Mammary epithelial cell (primary cell): ENCODE measurements at places on chromosomes 3 and 15.
A peak's percentile ranks its signal among the peaks of the same experiment; 100 is the strongest.

- no peak for DNase-seq
Measured at GRCh38 chr15:50783895-50784294, 18.4 kb upstream of the SPPL2A start.

DNA sequence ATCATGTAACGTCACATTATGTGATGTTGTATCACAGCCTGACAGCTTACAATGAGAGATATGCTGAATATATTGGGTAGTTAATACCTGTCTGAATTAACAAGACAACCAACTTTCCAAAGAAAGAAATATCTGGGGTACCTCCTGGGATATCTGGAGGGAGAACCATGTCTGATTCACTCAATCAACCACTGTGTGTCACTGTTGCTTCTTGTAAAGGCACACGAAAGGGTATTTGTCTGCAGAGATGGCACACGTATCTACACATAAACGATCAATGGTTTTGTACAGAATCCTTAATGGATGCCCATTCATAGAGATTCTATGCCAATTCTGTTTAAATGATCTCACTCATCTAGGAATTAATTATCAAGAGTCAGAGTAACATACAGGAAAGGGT, 252.1 kb upstream of the TMCO5A start:
- DNase-seq, result peak; percentile 11

DNA sequence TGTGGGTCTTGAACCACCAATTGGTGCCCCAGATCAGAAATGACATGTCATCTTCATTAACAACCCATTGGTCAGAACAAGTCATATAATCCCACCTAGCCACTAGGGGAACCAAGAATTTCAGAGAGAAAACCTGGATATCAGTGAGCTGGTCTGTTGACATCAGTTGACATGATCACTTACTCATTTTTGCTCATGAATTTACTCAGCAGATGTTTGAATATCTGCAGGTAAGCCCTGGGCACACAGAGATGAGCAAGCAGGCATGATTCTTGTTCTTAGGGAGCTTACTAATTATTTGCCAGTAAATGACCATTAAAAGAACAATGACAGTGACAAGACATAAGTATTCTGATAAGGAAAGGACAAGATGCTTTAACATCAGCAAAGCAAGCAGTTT, 64.3 kb upstream of the PLCL2 start:
- no peak for DNase-seq

GRCh38 chr3:40047406-40047805, 238.0 kb downstream of the MYRIP start:
- no peak for DNase-seq

DNA sequence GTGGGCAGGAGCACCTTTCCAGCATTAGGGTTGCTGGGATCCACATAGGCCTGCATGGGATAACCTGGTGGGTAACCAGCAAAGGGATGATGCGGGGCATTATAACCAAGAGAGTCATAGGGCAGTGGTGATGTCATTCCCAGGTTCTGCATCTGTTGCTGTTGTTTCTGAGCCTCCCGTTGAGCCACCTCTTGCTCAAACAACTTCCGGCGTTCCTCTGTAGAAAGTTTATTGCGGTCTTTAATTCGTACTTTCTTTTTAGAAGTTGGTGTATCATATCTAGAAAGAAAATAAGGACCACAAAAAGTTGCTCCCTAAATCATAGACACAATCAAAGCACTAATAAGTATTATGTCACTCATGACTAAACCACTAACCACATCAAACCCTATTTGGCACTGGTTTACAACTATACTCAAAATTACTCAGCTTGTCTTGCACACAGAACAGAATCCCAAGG, 77.8 kb downstream of the NBEAL2 start:
- peak; percentile 38 for DNase-seq

GRCh38 chr15:81223346-81223971, 26.8 kb downstream of the IL16 start:
- no peak for DNase-seq

DNA sequence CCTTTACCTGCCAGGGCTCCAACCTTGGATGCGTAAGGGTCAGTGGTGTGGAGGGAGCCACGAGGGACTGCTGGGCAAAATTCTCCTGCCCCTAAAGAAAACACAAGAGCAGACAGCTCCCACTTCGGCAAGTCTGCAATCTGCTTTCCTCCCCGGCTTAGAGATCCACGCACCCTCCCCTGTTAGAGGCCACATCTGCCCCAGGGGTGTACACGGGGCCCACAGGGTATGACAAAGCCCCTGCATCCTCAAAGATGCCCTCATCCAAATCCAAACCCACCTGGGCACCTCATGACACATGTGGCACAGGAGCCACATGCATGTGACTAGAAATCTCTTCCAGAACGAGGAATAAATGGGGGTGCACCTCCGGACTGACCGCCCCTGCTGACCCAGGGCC, 25.5 kb downstream of the ZXDC start:
- no peak for DNase-seq

DNA sequence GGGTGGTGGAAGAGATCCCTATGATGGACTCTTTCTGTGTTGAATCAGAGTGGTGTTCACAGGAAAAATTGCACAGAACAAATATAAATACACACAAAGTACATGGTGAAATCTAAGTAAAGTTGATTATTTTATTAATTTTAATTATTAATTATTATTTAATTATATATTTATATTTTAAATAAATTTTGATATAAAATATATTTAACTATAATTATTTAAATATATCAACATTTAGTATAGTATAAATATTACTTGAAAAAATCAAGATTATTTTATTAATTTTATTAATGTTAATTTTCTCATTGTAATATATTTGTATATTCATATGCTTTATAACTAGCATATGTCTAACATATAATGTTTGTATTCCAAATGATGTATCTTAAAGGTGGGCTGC, 11.3 kb upstream of the ATP10A start:
- no peak for DNase-seq

DNA sequence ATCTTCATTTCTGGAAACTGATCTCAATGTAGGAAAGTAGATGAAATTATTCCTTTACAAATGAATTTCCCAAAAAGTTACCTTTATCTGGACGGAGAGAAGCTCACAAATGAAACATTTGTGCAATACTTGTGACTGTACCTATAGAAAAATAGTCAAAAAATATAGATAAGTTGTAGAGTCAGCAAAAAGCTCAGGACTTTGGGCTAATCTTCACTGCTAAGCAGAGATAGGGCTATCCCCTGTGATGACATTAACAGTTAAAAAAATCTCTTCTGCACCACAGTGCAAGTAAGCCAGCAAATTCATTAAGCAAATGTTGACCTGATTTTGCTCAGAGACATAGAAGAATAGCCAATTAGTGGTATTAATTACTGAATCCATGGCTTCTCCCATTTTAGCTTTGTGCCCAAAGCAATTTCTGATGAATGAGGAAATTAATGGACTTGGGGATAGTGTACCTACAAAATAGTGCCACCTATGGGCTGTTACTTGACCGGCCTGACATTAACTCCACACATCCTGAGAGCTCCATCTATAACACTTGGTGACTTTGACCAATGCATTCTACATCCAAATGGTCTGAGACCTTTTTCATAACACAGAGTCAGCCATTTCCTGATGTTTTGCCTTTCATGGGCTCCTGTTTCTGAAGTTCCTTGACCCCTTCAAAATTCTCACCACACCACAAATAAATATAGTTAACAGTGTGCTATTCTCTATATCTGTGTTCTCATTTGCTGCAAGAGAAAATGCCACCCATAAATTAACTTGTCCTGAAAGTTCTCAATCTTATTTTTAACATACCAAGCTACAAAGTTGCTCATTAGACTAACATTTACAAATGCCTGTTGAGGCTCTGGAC, 105.0 kb downstream of the SSR3 start:
- peak; percentile 28 for DNase-seq

GRCh38 chr3:146247911-146248310, 3.0 kb downstream of the PLSCR4 start:
- DNase-seq, result no peak

DNA sequence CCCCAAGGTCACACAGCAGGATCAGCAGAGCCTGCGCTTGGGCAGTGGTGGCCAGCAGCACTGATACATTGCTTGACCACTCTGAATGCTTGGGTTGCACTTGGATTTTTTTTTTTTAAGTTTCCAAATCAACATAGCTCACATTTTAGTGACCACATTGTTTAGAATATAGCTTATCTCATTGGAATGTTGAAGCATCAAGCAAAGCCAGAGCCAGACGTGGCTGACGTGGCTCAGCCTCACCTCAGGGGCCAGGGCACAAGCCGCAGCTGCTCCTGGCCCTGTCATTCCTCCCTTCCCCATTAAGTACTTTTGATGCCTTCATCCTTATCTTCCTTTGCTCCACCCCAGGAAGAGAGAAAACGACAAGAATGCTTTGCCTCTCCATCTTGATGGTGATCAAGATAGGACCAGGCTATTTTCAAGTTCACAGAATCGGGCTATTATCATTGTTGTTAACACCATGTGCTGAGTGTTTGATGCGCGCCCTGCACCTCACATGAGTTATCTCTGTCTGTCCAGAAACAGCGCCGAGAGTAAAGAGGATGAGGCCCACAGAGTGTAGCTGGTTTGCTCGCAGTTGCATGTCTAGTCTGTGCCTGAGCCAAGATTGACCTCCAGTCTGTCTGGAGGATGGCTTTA, 75.8 kb downstream of the AAGAB start:
- DNase-seq, result peak; percentile 84

- DNase-seq, result no peak
Measured at GRCh38 chr3:78901544-78901943, 866.3 kb downstream of the ROBO1 start.

GRCh38 chr3:55519019-55519418, 31.9 kb upstream of the WNT5A start:
- DNase-seq, result peak; percentile 76
